GM12891 (cell line): ENCODE measurements at places on chromosomes 1 and 21.
A peak's percentile ranks its signal among the peaks of the same experiment; 100 is the strongest.

- no peak for DNase-seq
Observed at GRCh38 chr1:66641891-66642473, 108.0 kb downstream of the SGIP1 start.

DNA sequence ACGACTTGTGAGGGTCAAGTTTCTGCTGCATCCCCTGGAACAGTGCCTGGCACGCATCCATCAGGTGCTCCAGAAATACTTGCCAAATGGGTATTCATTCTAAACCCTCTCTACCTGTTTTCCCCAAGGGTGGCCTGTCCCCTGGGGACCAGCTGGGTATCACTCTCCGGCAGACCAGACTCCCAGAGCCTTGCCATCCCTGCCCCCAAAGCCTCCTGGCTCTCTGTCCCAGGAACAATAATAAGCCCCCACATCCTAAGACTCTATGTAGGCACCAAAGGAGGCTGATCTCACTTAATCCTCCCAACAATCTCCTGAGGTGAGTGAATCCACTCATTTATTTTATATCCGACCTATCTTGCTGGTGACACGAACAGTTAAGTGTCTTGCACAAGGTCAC, 96.7 kb downstream of the MRPL37 start:
- DNase-seq = no peak

- no peak for DNase-seq
Observed at GRCh38 chr1:47624531-47624930, 186.7 kb downstream of the FOXD2 start.

DNA sequence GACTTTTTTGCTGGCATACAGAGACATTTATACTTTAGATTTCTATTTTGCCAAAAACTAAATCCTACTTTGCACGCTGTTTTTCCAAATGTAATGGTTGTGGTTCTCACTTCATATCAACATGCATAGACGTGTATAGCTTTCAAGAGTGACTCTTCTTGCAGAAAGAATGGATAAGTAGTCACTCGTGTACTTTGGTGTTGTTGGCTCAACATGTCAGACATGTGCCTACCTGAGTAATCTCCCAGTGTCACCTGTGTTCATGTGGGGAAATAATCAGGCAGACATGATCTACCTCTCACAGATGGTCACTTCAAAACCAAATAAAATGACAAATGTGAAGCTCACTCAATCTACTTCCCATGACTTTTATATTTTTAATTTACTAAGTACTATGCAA, 73.1 kb downstream of the GPR88 start:
- no peak for DNase-seq

DNA sequence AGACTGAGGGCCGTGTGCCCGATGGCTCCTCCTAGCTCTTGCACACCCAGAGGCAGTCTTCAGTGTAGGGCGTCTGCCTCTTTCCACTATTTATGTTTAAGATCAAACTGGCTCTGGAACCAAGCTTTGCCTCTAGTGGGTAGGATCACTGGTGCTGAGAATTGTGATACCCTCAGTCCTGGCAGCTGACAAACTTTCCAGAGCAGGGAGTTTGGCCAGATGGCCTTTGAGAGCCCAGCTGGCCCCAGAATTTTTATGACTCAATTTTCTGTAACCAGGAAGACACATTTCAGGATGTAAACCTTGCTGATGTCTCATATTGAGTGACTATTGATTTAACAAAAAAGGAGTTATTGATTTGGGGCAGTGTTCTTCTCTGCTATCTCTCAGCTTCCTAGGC, 6.7 kb downstream of the COQ8A start:
- no peak for DNase-seq

GRCh38 chr1:155177192-155177917, 3.7 kb downstream of the TRIM46 start:
- DNase-seq = peak; percentile 27
